NCI-H69 (cell line): ENCODE measurements at places on chromosomes 16 and 17.
A peak's percentile ranks its signal among the peaks of the same experiment; 100 is the strongest.

DNA sequence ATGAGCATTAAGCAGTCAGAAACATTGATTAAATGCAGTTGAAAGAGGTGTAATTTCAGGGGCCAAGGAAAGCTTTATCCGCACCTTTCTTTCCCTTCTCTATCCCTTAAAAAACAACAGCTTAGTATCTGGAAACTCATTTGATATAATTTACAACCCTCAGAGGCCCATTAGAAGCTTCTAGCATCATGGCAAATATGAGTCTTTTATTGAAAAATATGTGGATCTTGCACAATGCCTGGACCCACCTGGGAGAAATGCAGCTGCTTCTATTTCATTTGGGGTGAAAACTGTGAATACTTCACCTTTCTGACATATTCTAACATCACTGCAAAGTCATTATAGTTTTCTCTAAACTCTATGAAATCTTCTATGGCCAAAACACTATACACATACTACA, 492.2 kb upstream of the PSMD7 start:
- no peak for DNase-seq

GRCh38 chr17:45789874-45790273, 5.8 kb downstream of the CRHR1 start:
- peak; percentile 78 for DNase-seq

DNA sequence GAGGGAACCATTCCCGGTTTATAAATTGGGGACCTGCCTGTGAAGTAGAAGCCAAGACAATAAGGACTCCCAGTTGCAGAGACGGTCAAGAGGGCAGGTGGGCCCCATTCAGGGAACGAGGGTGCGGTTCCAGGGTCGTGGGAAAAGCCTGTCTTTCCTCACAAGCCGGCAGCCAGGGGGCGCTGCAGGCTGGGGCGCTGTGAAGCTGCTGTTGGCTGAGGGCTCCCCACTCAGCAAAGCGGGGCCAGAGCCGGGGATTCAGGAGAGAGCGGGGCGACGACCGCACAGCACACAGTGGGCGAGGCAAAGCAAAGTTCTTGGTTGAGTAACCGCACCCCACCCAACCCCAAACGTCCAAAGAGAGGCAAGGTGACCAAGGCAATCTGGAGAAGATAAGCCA, 24.9 kb downstream of the CDRT15 start:
- DNase-seq = no peak

GRCh38 chr17:59561042-59561441, 4.4 kb upstream of the DHX40 start:
- peak; percentile 88 for DNase-seq

DNA sequence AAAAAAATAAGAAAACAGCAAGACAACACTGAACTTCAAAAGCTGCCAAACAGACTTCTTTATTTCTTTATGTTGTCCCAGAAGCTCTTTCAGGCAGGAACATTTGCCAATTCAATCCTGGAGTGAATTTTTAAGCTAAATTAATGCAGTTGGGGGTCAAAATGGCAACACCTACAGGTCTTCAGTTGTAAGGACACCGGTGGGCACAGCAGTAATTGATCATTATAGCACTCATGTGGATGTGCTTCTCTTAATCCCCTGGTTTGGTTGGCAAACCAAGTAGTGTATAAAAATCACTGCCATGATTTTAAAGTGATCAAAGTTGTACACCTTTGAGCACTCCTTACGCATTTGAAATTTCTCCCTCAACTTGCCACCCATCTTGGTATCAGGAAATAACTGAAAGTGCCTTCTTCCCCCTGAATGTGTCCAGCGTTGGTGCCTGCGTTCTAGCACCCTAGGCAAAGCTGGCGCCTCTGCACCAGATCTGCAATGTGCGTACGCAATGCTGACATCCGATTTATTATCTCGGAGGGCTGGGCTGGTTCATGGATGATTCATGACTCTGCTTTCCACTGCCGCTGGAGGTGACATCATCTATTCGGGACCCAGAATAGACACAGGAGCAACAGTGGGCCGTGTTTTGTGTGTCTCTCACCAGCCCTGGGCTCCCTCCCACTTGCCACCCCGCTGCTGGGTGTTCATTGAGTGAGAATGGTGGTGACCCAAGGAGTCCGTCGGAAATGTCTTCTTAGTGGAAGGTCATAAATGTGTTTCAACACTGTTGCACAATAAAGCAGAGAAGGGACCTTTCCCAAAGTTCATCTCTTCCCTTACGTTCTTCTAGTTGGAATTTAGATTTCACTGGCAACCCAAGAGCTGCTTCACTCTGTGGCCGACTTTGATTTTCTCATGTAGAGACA, 203.4 kb downstream of the CCDC182 start:
- DNase-seq = peak; percentile 66

DNA sequence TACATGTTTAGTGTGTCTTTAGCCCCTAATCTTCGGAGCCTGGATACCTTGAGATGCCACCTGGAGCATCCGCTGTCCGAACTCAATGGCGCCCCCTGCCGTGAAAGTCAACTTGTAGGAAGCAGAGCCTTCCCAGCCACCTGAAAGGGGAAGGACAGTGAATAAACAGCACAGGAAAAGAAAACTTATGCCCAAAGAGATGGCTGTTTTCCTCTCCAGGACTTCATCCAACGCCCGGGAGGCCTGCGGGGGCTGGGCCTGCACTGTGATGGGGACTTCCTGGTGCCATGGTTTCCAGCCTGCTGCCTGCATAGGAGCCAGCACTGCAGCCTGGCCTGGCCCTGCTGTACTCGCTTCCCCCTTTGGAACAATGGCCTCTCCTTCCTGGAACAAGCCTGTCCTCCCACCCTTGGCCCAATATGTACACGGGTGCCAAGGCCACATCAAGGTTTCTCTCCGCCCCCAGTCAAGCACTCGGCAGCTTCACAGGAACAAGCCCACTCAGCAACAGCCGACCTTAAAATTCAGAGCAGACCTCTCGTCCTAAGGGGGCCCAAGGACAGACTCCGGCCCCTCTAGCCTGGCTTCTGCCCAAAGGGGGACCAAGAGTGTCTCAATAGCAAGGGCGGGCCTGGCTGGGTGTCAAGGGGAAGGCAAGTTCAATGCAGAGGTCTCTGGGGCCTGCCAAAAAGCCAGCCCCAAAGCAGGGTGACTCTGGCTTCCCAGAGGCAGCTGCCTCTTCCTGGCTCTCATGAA, 4.5 kb upstream of the UNC13D start:
- DNase-seq = peak; percentile 74

DNA sequence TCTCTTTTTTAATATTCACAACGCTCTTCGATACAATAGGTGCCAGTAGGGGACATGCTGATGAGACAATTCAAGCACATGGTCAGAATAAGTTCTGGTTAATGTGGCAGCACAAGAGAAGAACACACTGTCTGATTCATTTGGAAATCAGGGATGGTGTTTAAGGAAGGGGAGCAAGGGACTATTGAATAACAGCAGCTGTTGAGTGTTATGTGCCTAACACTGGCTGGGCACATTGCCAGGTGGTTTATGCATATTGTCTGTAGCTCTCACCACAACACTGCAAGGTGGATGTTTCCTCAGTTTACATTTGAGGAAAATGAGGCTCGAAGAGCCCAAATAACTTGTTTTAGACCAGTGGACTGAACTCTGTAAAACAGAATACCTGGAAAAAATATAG, 44.2 kb downstream of the LYRM9 start:
- DNase-seq = peak; percentile 67

DNA sequence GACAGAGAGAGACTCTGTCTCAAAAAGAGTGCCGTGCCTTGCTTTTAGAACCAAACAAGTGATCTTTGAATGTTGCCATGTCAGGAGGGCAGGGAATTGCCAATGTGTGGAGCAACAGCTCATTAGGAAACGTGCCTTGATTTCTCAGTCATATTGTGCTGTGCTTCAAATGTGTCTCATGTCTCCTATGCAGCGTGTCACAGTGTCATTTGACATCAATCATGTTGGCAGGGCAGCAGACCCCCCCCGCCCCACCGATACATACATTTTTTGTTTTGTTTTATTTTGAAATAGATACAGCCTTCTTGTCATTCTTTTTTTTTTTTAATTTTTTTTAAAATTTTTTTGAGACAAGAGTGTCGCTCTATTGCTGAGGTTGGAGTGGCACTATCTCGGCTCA, 22.1 kb downstream of the MRC2 start:
- DNase-seq = no peak

- DNase-seq = no peak
These were observed 20.9 kb upstream of the STH start for GRCh38 chr17:45977976-45978626.

DNA sequence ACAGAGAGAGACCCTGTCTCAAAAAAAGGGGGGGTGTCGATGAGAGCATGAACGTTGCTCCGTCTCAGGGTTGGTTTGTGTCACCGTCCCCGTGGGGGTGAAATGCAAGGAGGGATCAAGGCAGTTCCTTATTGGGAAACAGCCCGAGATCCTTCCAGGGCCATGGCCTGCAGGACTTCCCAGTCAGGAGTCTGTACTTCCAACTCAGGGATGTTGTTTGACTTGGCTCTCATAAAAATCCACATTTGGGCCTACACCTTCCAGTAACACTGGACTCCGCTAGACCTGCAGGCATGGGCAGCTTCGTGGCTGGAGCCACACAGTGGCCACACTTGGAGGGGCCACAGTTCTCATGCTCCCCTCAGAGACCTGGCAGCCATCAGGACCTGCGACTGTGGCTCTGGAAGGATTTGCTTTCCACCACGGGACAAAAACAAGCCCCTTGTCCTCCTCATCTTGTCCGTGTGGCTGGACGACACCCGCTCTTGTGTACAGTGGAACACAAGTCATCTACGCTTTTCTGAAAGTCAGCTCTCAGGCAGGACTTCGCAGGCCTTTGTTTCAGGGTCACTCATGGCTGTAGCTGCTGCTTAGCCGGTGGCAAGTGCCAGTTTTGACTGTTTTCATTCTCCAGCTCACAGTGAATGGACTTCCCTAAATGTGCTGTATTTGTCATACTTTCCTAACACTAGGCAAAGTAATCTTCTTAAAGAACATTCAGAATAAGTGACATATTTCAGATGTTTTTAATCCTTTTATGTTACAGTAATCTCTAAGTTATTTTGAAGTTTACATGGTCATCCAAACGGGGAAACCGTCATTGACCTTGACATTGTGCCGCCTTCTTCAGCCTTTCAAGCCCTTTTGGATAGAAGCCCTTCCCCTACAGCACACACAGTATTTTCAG, 24.2 kb upstream of the IL17C start:
- no peak for DNase-seq

DNA sequence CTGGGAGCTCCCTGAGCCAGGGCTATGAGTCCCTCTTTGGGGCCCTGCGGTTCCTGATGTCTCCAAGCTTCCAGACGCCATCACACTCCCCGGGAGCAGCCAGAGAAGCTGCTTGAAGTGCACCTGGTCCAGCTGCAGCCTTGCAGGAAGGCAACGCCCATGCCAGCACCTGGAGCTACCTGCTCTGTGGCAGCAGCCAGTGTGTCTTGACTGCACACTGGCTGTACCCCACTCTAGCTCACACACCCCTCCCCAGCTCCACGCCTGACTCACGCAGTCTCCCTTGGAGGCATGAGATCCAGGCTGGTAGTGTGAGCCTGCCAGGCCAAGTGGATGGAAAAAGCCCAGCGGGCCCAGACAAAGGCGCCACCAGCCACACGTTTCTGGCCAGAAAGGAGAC, 63.3 kb downstream of the USP32 start:
- no peak for DNase-seq

DNA sequence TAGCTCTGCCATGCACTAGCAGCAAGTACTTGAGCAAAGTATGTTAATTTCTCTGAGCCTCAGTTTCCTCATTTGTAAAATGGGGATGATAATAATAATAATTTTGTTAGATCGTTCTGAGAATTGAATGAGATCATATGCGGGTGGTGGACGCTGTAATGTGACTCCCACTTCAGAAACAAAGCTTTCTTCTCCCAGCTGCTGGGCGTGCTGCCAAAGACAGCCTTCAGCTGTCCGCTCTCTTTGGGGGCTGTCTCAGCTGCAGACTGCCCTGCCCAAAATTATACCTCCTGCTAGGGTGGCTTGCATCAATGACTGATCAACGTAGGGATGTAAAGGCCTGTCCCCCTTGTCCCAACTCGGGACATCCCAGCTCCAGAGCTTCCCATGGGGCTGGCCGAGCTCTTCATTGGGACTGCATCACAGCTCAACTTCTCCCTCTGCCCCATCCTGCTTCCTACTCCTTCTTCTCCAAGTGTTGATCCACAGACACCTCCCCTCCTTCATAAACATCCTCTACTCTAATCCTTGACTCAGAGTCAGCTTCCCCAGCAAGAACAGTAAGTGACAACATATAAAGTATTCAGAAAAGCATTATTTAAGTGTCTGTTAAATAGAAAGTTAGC, 30.7 kb upstream of the CDH5 start:
- DNase-seq = peak; percentile 90

GRCh38 chr17:66704858-66705520, 129.9 kb upstream of the CACNG5 start:
- no peak for DNase-seq
